ENCODE measurements at places on chromosomes 3 and 15.

GRCh38 chr3:59872128-59872527 lies 822.3 kb upstream of the CFAP20DC start:
- no peak for DNase-seq

DNA sequence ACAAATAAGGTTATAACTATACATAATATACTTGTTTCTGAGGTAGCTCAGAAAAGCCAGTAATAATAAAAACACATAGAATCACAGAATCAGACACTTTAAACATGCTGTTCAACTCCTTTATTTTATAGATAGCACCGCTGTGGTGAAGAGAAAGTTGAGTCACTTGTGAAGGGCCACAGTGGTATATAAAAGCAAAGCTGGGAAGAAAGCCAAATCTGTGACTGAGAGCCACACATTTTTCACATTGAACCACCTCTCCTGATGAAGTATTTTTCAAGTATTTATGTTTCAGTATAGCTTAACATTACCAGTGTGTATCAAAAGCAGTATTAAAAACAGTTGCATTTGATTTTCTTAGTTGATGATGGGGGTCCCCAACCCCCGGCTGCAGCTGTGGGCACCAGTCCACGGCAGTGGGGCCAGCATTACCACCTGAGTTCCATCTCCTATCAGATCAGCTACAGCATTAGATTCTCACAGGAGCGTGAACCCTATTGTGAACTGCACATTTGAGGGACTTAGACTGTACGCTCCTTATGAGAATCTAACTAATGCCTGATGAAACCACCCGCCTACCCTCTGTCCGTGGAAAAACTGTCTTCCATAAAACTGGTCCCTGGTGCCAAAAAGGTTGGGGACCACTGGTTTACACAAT lies 46.2 kb downstream of the TBL1XR1 start:
- peak; percentile 50 for DNase-seq

- DNase-seq: no peak
These were observed 1.2 kb downstream of the GOLIM4 start for GRCh38 chr3:168094580-168094876.

DNA sequence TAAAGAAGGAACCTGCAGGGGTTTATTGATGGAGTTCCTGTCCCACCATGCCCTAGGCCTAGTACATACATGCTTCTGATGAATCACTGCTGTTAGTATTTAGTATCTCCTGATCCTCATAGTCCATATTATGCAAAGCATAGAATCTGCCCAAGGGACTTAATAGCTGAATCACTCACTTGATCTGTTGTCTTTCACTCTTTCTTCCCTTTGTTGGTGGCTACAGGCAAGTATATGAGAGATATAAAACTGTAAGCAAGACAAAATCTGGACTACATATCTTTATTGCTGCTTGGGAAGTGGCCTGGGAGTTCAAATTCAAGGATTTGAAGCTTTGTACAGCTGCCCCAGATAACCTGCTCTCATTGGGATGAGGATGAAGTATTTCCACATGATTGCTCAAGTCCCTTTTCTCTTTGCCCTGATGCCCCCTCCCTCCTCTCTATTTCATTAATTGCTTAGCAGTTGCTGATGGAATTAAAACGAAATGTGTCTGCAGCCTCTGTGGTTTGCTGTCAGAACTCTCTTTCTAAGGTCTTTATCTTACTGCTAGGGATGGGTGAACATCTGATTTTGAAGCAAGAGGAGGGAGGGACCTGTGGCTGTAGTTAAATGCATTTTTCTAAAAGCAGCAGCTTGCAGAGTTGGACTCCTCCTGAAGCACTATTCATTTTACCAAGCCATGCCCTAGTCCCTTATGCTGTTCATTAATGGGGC lies 114.1 kb downstream of the ZNF609 start:
- no peak for DNase-seq

DNA sequence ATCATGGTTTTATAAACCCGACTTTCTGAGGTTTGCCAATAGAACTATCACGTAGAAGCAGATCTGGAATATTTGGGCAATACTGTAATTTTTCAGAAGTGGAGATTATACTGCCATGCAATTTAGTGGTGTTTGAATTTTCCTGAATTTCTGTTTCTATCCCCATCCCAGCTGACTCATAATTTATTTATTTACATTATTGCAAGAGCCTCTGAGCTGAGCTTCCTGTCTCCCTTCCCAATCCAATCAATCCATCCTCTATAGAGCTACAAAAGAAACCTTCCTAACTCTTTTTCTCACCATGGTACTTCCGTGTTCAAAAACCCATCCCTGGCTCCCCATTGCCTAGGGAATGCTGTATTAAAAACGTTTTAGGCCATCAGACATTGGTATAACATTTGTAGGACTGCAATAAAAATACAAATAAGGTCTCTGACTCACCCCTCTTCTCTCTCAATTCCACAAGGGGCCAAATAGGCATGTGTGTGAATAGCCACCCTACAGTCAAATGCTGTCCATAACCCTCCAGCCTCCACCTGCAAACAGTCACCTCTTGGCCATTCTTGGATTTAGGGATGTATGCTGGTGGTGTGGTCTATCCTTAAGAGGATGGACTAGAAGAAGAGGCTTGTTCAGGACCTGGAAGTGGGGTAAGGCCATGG lies 190.7 kb downstream of the CD47 start:
- no peak for DNase-seq

GRCh38 chr3:78757731-78758130 lies 1010.1 kb downstream of the ROBO1 start:
- no peak for DNase-seq

- DNase-seq: peak; percentile 31
These were observed 8.4 kb downstream of the ITGB5 start for GRCh38 chr3:124878561-124879336.

DNA sequence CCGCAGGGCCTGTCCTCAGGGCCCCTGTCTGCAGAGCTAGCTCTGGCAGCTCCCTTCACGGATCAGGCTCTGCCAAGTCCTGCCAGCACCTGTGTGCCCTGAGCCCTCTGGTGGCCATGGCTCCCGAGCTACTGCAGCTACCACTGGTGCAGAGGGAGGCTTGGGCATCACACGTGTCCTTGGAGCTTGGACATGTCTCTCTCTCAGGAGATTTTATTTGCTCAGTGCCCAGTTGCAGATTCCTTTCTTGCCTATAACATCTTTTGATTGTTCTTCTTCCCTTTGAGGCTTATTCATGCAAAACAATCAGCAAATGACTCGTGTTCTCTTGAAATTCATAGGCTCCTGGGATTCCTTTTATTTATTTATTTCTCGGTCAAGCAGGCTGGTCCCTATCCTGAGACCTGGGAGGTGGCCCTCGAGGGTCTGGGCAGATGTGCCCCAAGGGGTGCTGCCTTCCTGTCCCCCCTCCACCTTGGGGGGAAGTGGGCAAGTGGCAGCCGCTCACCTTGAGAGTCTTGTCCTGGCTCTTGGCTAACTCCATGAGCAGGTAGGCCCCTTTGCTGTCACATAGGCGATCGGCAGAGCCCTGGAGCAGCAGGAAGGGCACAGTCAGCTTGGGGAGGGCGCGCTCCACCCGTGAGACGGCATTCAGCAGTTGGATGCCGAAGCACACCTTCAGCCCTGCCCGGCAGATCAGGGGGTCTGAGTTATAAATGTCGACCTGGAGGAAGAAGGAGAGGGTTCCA lies 21.9 kb downstream of the ABTB1 start:
- DNase-seq: peak; percentile 24

- no peak for DNase-seq
These were observed 111.0 kb downstream of the NSUN3 start for GRCh38 chr3:94173673-94174434.

DNA sequence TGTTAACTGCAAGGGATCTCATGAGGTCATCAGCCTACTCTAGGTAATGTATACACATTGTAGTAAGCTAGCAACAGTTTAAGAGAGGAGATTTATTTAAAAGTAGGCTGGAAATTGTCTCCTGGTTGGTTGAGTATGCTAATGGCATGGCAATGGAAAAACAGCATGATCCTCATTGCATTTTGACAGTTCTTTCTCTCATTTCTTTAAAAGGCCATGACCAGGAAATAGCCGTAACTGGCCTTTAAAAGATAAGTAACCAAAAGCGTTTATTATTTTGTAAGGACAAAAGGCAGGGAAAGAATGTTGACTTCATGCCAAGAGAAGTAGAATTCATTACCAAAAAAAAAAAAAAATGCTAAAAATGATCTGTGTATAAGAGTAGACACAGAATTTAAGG lies 310.3 kb downstream of the FGF12 start:
- no peak for DNase-seq

DNA sequence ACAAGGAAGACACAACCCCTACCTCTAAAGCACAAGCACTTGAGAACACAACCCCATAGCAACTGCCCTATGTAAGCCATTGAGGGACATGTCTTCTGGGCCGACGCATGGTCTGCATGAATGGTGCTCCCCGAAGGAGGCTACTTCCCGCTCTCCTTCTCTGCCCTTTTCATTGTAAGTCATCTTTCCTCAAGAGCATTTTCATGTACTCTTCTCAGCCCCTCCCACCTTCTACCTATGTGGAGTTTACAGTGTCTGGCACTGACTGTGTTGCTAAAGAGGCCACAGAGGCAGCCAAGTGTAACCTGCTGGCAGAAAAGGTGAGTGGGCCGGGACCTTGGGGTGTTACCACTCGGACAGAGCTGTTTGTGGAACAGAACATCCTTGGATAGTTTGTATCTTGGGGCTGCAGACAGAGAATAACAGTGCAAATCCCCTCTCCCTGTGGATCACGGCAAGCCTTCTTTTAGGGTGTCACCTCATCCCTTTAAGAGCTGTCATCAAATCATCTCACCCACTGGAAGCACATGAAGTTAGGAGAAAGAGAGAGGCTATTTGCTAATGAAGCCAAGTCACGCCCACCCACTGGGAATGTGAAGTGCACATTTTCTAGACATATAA lies 5.6 kb downstream of the AHSG start:
- no peak for DNase-seq

DNA sequence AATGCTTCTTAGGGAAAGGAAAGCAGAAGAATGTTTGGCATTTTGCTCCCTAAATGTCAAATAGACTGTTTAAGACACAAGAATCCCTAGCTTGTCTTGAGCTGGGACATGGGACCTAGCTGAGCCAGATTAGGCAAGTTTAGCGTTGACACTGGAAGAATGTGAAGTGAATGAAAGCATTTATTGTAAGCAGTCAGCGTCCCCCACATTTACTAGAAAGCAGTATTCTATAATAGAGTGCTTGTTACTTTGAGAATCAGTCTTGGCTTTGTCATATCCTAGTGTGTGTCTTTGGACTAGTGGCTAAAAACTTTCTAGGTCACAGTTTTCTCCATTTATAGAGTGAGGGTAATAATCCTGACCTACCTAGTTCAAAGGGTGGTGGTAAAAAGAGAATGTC lies 161.6 kb downstream of the ADAMTSL3 start:
- no peak for DNase-seq

GRCh38 chr3:174325171-174325570 lies 534.0 kb upstream of the NAALADL2 start:
- no peak for DNase-seq

DNA sequence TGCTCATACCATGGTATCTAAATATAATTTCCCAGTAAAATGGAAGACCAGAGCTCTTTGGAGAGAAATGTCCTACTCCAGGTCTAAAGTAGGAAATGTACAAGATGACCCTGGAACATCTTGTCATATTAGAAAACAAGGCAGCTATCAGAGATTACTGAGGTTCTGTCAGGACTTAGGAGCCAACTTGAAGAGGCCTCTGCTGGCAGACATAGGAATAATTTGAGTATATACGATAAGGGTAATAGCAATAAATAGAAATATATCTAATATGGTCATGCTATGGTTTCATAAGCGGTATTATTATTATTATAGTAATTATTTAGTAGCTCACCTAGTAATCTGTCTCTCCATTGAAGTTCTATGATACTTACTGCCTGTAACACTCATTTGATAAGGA lies 224.2 kb downstream of the SOX2 start:
- no peak for DNase-seq

DNA sequence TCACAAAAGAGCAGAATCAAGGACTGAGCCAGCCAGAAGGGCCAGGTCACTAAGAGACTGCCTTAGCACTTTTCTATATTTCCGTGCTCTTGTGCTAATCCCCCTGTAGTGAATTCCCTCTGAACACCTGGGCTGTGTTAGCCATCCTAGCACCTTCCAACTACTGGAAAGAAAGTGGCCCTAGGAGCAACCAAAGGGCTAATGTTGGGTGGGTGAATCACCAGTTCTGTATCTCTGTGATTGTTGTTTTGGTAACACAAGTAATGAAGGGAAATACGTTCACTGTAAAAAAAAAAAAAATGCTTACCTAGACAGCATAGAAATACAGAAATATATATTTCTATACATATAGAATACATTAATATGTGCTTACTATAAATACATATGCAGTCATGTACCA lies 43.9 kb downstream of the PXYLP1 start:
- no peak for DNase-seq

GRCh38 chr15:62124176-62124972 lies 40.7 kb downstream of the C2CD4B start:
- peak; percentile 17 for DNase-seq

GRCh38 chr3:144429719-144430121 lies 458.1 kb downstream of the DIPK2A start:
- DNase-seq: peak; percentile 24

- no peak for DNase-seq
These were observed 10.1 kb downstream of the CSRNP1 start for GRCh38 chr3:39143051-39143885.

DNA sequence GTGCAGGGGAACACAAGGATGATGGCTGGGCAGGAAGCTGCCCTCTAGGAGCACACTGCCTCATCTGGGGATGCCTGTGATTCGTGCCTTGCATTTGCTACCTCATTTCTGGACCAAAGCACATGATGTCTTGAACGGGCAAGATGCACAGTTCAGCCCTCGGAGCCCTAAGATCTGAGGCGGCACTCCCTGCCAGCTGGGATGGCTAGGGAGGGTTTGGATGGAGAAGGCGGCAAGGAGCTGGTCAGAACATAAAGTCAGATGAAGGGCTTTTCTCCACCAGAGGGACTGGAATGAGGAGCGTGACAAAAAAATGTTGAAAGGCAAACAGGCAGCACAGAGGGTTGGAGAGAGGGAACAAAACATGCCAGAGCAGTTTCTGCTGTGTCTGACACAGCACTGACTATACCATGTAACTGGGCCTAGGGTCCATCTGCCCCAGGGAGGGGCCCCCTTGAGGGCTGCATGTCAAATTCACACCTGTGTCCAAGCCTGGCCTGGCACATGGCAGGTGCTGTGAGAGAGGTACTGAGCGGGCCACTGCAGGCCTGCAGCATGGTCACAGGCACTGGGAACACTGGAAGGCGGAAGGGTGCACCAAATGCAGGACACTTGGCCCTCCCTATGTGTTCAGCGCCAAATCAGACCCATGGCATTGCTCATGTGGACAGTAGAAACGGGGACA lies 21.7 kb downstream of the TMEM43 start:
- no peak for DNase-seq

DNA sequence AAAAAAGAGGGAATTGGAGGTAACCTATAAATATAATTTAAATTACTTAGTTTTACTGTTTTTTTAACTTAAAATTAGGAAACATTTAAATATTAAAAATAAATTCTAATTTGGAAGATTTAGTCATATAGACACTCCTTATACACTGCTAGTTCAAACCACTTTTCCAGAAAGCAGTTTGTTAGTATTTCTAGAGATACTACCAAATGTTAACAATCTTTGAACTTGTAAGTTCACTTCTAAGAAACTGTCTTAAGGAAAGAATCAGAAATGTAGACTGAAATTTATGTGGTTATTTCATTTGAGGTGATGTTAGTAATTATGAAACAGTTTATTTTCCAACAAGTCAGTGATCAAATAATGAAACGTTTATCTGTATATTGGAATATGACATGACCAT lies 22.7 kb downstream of the CTDSPL2 start:
- peak; percentile 24 for DNase-seq

- no peak for DNase-seq
These were observed 6.6 kb upstream of the POLQ start for GRCh38 chr3:121552379-121552778.

GRCh38 chr3:57919987-57920386 lies 88.2 kb upstream of the FLNB start:
- no peak for DNase-seq

- DNase-seq: no peak
These were observed at the start of gene GABRA5 for GRCh38 chr15:26866298-26867199. GABRA5 (plus strand) TSS chr15:26867062; CDS start chr15:26869249, 2,187 bp downstream.
